ENCODE measurements at places on chromosomes 3 and 15. TPM values are rescaled to one million over a fixed set of nuclear protein-coding genes. Genes with fewer than 3 reads are reported as not detected.

GRCh38 chr3:80606073-80606472 lies 838.3 kb upstream of the ROBO1 start:
- DNase-seq = no peak

- no peak for DNase-seq
Observed at GRCh38 chr3:171285287-171285686, 174.9 kb downstream of the TNIK start.

DNA sequence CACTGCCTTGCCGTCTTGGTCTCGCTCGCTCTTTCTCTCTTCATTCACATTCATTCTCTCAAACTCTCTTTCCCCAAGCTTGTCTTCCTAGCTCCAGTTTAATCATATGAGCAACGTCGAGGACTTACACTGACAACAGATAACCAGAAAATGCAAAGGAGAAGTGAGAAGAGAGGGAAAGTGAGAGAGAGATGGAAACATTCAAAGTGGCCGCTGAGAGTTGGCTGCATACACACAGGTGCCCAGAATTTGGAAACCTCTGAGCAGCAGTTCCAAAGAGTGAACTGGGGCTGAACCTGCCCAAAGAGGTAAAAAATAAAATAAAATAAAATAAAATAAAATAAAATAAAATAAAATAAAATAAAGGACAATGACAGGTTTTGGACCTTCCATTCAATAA lies 583.0 kb downstream of the FOXP1 start:
- DNase-seq = no peak

DNA sequence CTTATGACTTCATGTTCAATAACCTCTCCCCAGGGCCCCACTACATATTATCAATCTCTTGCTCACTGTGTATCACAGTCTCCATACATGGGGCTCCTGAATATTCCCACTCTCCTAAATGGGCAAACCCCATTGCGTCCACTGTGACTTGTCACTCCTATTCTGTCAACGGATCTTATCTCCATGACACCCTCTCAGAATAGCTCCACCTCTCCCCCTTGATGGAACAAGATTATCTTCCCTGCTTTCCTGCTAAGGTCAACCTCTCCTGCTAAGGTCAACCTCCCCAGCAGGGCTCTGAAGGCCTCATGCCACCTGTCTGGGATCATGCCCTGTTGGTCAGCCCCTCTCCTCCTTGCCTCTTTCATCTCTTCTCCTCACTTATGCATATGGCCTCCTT lies 1.8 kb downstream of the CLDN18 start:
- DNase-seq = no peak

DNA sequence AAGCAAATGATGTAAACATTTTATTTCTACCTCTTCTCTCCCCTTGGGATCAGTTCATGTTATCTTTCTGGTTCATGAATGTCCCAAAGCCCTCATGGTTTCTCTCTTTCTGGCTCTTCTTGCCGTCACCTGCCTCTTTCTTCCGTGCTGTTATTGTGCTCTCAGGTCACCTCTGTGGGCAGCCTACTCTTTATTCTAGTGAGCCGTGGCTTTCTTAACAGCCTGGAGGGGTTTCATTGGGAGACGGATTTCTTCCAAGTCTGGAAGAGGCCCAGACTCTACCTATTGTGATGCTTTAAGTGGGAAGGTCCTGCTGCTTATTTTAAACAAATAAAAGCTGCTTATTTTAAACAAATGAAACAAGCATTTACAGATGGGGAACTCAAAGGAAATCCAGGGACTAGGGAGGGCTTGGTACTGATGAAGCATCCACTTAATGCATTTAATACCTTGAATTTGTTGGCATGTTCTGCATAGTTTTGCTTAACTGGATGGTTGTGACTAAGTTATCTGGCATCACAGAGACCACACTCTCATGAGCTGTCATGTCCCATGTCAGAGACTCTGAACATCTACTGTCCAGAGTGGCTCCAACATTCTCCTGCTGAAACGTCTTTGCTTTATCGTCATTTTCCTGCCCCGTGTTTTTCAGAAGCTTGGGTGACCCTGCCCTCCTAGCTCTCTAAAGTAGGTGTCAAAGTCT lies 443.3 kb downstream of the GABRG3 start:
- DNase-seq = no peak

DNA sequence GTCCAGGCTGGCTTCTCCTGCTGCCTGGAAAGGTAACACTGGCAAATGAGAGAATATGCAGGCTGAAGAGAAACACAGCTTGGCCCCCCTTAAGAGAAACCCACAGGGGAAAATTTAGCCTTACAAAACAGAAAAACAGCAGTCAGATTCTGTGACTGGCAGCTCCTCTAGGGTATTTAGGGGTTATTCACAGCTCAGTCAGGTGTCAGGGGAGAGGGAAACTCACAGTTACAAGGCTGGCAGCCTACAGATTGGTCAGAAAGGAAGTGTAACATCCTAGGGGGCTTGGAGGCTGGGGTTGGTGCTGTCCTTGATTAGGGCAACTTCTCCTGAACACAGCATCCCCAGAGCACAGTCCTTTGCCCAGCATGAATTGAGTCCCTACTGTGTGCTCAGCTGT lies 81.4 kb downstream of the SEMA5B start:
- no peak for DNase-seq

GRCh38 chr15:31263751-31264558 lies 62.7 kb upstream of the KLF13 start:
- peak; percentile 69 for DNase-seq

GRCh38 chr15:58042006-58042405 lies 23.5 kb downstream of the ALDH1A2 start:
- DNase-seq = no peak

The GOLGA6L7 gene
- not detected for total RNA-seq

GRCh38 chr3:141076797-141077571 lies 25.8 kb downstream of the SPSB4 start:
- peak; percentile 40 for DNase-seq

GRCh38 chr15:77327168-77327567 lies 92.7 kb downstream of the PEAK1 start:
- no peak for DNase-seq

DNA sequence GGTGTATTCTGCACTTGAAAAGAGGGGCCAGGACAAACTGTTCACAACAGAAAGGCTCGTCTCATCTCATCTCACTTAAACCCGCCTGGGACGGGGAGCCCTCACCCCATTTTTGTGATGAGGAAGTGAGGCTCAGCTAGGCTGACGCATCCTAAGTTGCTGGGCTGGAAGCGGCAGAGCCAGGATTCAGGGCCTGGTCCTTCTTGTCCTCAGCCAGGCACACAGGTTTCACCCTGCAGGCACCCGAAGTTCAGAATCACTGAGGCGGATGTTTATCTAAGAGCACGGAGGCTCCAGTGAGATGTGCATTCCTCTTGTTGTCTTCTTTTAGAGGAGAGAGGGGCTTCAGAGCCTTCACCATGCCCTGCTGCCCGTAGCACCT lies 51.1 kb upstream of the PLXNA1 start:
- no peak for DNase-seq

DNA sequence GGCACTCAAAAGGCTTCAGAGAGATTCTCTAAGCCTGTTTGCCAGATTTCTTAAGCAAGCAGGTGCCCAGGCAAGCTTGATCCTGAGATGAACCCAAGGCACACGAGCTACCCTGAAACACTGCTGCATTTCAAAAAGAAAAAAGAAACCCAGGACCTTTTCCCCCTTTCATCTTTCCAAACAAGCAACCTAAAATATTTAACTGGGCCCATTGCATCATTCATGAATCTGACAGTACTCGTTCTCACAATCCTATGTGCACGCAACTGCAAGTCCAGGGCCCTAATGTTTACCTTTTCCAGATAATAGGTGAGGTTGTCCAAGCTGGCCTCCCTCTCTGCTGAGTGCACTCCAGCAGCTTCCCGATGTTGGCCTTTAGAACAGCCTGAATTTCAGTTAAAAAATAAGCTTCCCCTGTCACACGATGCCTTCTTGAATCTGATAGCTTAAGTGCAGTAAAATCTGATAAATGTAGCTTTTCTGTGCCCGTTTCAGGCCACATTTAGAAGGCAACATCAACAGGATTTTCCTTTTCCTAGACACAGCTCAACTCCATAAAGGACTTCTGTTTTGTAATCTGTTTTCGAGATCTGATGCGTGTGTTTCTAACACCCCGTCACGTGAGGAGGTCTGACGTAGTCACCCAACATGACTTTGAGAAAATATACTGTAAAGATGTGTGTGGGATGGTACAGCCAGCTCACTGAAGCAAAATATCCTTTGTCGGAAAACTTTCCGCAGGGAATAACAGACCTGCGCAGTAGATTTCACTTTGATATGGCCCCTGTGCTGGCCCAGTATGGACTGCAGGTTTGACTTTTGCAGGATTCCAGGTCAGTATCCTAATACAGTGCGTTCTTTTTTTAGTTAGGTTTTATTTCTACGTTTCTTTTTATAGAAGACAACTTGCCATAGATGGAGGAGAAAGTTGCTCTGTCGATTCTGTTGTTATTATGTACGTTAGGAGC lies 55.1 kb upstream of the RASA2 start:
- peak; percentile 43 for DNase-seq

DNA sequence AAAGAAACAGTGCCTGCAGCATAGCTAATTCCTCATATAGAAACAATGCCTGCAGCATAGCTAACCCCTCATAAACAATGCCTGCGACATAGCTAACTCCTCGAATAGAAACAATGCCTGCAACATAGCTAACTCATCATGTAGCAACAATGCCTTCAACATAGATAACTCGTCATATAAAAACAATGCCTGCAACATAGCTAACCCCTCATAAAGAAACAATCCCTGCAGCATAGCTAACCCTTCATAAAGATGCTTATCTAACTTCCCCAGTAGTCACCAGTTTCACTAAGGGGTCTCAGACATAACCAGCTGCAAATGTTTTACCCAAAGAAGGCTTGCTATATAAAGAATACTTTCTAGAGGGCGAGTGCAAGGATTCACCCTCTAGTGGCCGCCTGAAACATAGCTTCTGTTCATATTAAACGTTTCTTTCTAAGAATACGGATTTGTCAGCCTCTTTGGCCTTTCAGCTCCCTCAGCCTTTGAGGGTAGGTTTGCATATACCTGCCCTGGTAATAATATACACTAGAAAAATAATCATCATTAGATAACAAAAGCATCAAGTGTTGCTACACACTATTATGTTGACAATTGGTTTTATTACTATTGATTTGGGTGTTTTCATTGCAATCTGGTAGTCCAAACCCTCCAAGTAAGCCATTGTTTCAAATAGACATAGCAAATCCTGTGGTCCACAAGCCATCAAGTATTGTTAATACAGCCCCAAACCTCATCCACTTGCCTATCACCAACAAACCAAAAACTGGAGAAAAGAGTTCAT lies 44.4 kb upstream of the FAN1 start:
- DNase-seq = peak; percentile 14

The DAZL gene
- not detected for total RNA-seq

The COL7A1 gene
- 2.3 TPM for total RNA-seq

- no peak for DNase-seq
Observed at GRCh38 chr3:42214064-42214463, 51.9 kb downstream of the CCK start.
